Effector memory CD4-positive, alpha-beta T cell (primary cell): ENCODE measurements at places on chromosomes 13 and 19.

GRCh38 chr19:42219812-42220750 is at the start of gene ZNF526:
Gene ZNF526 (plus strand): TSS chr19:42220312. CDS start chr19:42224404, 4,092 bp downstream.
- peak; percentile 93 for DNase-seq

DNA sequence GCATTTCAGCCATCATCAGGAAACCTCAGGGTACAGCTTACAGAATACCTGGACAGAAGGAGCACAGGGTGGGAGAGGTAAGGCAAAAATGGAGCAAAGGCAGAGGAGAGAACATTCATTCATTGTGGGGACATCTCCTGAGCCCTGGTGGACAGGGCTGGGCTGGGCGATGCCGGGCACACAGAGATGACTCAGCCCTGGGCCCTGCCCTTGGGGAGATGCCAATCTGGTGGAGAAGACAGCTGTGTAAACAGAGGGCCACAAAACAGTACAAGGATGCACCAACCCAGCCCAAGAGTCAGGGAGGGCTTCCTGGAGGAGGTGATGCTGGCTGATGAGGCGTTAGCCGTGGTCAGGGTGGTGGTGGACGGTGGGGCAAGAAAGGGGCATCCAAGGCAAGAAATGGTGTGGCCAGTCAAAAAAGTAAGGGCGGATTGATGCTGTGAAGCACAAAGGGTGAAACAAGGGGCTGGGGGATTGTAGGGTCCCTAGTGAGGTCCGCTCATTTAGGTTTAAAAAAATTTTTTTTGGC is 3.6 kb upstream of the HAS1 start:
- DNase-seq: no peak

DNA sequence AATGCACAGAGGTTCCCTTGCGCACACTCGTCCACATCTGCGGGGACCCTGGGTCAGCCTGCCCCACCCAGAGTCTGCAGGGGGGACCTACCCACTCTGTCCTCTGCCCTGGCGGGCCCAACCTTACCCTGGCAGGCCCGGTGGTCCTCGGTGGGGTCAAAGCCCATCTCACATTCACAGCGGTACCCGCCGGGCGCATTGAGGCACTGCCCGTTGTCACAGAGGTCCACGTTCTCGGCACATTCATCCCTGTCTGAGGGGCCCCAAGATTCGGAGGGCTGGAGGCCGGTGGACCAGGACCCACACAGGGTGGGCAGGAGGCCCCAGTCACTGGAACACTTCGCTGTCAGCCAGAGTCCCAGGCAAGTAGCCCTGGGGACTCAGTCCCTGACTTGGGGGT is 38.5 kb downstream of the FBN3 start:
- DNase-seq: no peak

- DNase-seq: no peak
These were observed 9.9 kb downstream of the NDFIP2 start for GRCh38 chr13:79490824-79491223.

GRCh38 chr19:57667228-57667627 is 1.5 kb upstream of the ZSCAN4 start:
- DNase-seq: no peak

GRCh38 chr19:49739098-49739497 is 24.0 kb downstream of the TSKS start:
- no peak for DNase-seq

- peak; percentile 45 for DNase-seq
These were observed 1.3 kb upstream of the KLF12 start for GRCh38 chr13:74135326-74136083.

GRCh38 chr13:48586591-48587103 is 53.8 kb upstream of the RCBTB2 start:
- DNase-seq: no peak

DNA sequence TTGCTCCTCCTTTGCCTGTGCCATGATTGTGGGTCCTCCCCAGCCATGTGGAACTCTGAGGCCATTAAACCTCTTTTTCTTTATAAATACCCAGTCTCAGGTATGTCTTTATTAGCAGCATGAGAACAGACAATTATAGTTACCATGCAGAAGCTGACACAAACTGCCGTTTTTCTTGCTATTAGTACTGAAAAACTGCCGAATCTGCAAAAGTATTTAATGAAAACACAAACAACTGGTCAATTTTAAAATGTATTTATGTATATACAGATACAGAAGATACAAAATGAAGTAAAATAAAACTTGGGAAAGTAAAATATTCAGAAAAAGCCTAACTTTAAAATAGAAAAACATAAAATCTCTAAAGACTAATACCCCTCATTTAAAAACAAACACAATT is 206.3 kb downstream of the DIAPH3 start:
- DNase-seq: no peak

GRCh38 chr19:9531933-9532332 is 6.5 kb downstream of the ZNF426 start:
- DNase-seq: no peak

DNA sequence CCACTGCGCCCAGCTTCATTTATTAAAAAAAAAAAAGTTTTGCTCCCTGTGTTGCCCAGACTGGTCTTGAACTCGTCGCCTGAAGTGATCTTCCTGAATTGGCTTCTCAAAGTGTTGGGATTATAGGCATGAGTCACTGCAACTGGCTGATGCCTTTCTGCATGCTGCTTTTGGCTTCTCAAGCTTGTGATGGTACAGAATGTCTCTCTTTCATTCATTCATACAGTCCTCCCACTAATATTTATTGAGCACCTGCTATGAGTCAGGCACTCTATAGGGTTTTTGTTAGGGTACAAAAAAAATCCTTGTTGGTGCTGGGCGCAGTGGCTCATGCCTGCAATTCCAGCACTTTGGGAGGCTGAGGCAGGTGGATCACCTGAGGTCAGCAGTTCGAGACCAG is 9.0 kb downstream of the TSPAN16 start:
- no peak for DNase-seq

DNA sequence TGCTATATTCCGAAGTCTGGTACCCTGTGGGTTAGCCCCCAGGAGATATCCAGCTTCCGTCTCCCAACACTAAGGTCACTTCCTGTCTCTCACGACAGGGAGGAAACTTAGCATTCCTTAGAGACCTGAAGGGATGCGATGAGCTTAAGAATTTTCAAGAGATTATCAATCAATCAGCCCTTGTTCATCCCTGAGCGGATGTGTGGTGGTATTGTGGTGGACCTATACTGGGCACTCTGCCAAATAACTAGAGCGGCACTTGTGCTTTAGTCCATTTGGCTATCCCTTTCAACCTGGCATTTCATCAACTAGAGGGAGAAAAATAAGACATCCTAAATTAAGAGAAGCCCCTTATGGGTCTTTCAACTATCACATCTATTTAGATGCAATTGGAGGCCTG is 30.9 kb upstream of the ZNF562 start:
- DNase-seq: no peak
